ENCODE measurements at places on chromosomes 1 and 21. TPM values are rescaled to one million over a fixed set of nuclear protein-coding genes. Genes with fewer than 3 reads are reported as not detected.

Gene PLCH2
- 5.5 TPM for polyA plus RNA-seq

Gene TAL1
- 0.59 TPM for polyA plus RNA-seq

Gene PTPRC
- 0.76 TPM for polyA plus RNA-seq

Gene GUCA2A
- polyA plus RNA-seq: not detected

Gene S100B
- polyA plus RNA-seq: 549 TPM

Gene SELL
- polyA plus RNA-seq: 4.7 TPM

Gene ANGPTL3
- polyA plus RNA-seq: not detected

Gene CLDN14
- not detected for polyA plus RNA-seq

Gene DCST1
- not detected for polyA plus RNA-seq

Gene ADAMTS5
- polyA plus RNA-seq: 0.22 TPM

Gene DENND2C
- polyA plus RNA-seq: 0.22 TPM

Gene KCNT2
- 2.0 TPM for polyA plus RNA-seq

Gene G0S2
- polyA plus RNA-seq: 3.5 TPM

Gene SAMSN1
- polyA plus RNA-seq: 0.44 TPM

Gene OXCT2
- polyA plus RNA-seq: 0.83 TPM

Gene OR2M3
- polyA plus RNA-seq: not detected

Gene CFHR2
- not detected for polyA plus RNA-seq

Gene DIRAS3
- 2.1 TPM for polyA plus RNA-seq

Gene PLD5
- 8.1 TPM for polyA plus RNA-seq

Gene B3GALT5
- polyA plus RNA-seq: 0.51 TPM

Gene CADM3
- polyA plus RNA-seq: 86.2 TPM

Gene ZBTB8A
- 6.8 TPM for polyA plus RNA-seq

Gene RIIAD1
- polyA plus RNA-seq: 7.2 TPM

Gene ALG14
- 4.0 TPM for polyA plus RNA-seq

Gene ADARB1
- polyA plus RNA-seq: 10.9 TPM

Gene KRTAP19-1
- not detected for polyA plus RNA-seq

Gene STRIP1
- polyA plus RNA-seq: 27.8 TPM

Gene ERICH3
- polyA plus RNA-seq: 2.3 TPM

Gene FAM163A
- polyA plus RNA-seq: 0.46 TPM

Gene WDR64
- not detected for polyA plus RNA-seq

Gene KCNK1
- polyA plus RNA-seq: 31.4 TPM

Gene IGSF9
- polyA plus RNA-seq: 43.9 TPM

Gene C1orf185
- not detected for polyA plus RNA-seq

Gene YTHDF2
- 46.9 TPM for polyA plus RNA-seq

Gene GSTM1
- not detected for polyA plus RNA-seq

Gene THRAP3
- polyA plus RNA-seq: 59.5 TPM

Gene MPZ
- polyA plus RNA-seq: 2.6 TPM

Gene PPFIA4
- 6.7 TPM for polyA plus RNA-seq

Gene SMPDL3B
- 3.6 TPM for polyA plus RNA-seq

Gene YRDC
- 18.1 TPM for polyA plus RNA-seq

Gene RAB4A
- 42.1 TPM for polyA plus RNA-seq

Gene MAP10
- polyA plus RNA-seq: 1.1 TPM

Gene EPS15
- polyA plus RNA-seq: 18.2 TPM

Gene IFI44L
- polyA plus RNA-seq: 3.0 TPM
